ENCODE measurements at places on chromosomes 5 and 9.

DNA sequence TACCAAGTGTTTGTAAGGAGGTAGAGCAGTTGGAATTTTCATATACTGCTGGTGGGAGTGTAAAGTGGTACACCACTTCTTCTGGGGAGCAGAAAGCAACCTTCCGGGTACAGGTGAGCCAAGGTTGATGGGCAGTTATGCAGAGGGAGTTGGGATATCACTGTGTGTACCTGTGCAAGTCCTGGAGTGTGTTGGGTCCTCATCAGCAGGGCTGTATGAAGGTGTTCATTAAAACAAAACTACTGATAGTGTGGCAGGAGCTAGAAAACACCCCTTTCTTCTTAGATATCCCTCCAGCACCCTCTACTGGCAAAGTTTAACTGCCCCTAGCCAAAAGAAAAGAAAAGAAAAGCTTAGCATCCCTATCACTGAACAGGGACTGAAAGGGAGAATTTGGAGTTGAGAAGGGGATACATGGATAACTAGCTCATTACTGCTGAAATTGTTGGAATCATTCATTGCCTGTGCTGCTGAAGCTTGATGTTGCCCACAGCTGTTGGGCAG lies 10.7 kb downstream of the MARCHF6 start:
- DNase-seq: no peak

DNA sequence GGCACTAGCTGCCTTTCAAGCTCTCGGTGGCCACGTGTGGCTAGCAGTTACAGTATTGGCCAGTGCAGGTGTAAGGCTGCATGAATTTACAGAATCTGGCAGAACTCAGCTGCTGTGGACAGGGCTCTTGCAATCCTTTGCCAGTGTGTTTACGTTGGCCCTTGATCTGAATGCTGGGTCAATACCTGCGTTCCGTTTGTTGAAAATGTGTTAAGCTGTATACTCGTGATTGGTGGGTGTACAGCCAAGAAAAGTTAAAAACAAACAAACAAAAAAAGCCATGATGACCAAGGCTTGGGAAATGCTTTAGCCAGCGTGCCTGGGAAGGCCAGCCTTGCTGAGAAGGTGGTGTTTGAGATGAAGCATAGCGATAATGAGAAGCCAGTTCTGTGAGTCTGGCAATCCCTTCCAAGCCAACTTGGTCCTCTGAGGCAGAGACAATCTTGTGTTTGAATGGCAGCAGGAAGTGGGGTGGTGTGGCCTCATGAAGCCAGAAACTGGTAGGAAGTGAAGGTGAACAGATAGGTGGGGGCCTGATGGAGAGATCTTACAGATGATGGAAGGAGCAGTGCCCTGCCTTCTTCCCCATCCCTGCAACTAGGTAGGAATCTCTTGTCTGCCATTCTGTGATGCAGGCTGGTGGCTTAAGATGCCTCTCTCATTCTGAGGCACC lies 820 bp upstream of the CFAP90 start:
- no peak for DNase-seq

GRCh38 chr5:84292788-84293653 lies 91.7 kb downstream of the EDIL3 start:
- DNase-seq: no peak

DNA sequence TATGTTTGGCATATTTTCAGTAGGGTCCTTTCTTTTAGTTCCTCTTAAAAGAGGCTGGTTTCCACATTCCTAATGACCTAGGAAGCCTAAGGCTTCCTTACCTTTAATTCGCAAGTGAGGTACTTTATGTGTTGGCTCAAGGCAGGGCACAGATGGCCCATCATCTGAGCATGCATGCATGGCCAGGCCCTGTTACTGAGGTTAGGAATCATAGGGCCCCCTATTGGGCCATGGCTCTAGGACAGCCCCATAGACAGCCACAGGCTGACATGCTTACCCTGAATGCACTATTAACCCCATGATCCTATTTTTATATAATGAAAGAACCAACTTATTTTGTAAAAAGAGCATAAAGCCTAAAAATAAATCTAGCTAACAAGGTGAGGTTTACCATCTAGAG lies 271.4 kb downstream of the ELAVL2 start:
- no peak for DNase-seq

DNA sequence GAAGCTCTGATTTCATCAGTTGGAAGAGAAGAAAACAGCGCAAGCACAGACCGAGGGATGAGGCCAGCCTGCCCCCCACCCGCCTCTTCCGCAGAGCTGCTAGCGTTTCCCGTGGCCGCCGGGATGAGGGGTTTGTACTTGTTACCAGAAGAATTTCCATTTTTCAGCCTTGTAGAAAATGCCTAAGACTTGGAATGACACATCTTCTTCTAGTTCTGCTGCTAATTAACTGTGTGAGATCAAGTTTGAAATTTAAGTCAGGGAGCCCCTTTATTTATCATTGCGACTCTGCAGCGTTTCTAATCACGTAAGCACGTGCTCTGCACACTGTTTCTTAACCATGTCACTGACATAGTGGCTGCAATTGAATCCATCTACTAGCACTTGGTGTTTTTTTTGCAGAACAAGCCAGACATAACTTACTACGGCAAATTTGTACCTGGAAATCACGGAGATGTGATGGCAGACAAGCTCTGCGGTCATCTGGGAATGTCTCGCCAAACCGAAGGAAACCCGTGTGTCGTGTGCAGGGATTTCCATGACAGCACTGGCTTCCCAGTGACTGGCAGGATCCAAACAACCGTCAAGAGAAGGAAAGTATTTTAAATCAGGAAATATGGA lies 41.8 kb upstream of the ROR2 start:
- peak; percentile 24 for DNase-seq

- DNase-seq: peak; percentile 11
Observed at GRCh38 chr9:37464426-37465248, 613 bp downstream of the ZBTB5 start.

GRCh38 chr5:139068060-139068459 lies 130.1 kb downstream of the SIL1 start:
- no peak for DNase-seq

DNA sequence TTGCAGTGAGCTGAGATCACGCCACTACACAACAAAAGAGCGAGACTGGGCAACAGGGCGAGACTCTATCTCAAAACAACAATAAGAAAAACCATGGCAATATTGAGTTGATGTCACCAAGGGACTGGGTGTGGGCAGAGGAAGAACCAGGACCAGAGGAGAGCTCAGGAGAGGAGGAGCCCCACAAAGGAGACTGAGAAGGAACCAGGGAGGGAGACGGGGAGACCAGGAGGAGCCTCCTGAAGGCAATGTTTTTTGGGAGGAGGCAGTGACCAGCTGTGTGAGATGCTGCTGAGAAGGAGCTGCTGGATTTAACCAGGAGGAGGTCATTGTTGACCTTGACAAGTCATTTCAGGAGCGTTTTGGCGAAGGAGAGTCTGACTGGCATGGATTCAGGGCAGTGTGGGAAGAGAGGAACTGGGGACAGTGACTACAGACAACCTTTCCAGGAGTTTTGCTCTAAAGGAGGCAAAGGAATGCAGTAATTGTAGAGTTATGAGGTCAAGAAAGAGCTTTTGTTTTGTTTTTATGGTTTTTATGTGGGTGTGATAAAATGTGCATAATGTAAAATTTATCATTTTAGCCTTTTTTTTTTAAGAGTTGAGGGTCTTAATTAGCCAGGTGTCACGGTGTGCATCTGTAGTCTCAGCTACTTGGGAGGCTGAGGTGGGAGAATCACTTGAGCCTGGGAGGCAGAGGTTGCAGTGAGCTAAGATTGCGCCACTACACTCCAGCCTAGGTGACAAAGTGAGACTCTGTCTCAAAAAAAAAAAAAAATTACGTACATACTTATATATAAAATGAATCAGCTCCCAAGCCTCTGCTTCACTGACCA lies 17.9 kb downstream of the TRUB2 start:
- no peak for DNase-seq

- no peak for DNase-seq
Observed at GRCh38 chr5:65102371-65102975, 333.7 kb downstream of the CWC27 start.

GRCh38 chr5:169063316-169063953 lies 237.5 kb downstream of the SLIT3 start:
- no peak for DNase-seq

DNA sequence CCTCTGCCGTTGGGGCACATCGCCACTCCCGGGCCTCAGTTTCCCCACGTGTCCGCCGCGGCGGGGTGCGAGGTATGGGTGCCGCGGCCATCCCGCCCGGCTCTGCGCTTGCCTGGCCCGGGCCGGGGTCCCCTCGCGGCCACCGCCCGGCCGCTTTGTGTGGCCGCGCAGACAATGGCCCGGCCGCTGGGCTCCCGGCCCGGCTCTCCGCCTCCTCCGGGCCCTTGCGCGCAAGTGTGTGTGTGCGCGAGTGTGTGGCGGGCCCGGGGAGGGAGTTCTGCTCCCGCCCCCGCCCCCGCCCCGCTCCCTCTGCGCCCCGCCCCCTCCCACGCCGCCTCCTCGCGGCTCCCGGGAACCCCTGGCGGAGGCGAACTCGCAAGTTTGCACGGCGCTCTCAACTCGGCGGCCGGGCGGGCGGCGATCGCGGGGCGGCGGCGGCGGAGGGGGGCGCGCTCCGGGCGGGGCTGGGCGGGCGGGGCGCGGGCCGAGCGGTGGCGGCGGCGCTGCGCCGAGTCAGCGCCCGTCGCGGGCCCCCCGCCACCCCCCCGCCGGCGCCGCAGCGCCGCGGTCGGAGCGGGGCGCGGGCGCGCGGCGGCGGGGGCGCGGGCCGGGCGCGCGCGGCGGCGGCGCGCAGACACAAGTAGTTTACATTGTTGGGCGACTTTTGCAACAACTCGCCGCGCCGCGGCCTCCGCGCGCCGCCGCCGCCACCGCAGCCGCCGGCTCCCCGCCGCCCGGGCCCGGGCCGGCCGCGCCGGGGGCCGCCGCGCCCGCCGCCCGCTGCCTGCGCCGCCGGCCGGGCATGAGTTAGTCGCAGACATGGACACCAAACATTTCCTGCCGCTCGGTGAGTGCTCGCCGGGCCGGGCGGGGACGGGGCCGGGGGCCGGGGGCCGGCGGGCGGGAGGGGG lies at the start of gene RXRA:
Gene RXRA, plus strand, starts transcription at position 643 of the 911 bp plus-strand sequence. Its CDS starts 177 bp downstream, at position 820.
- no peak for DNase-seq

GRCh38 chr9:79883073-79883645 lies 311.4 kb downstream of the TLE4 start:
- no peak for DNase-seq

DNA sequence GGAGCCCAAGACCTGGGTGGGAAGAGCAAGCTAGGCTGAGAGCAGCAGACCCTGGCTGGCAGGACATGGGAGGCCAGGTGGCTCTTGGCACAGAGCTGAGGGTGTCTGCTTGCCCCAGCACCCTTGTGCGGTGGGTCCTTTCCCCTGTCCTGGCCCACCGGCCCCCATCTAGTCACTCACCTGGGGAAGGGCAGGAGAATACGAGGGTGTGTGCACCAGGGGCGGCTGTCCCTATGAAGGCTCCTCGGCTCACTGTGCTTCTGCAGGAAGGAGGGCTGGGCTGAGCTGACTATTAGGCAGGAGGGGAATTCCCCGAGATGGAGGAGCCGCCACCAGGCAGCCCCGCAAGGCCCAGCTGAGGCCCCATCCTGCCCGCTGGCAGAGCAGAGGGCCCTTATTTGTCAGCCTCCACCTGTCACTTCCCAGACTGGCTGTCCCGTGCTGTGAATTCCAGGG lies 6.1 kb upstream of the TNIP1 start:
- no peak for DNase-seq

GRCh38 chr5:15951550-15951949 lies 228.0 kb downstream of the MARCHF11 start:
- no peak for DNase-seq

DNA sequence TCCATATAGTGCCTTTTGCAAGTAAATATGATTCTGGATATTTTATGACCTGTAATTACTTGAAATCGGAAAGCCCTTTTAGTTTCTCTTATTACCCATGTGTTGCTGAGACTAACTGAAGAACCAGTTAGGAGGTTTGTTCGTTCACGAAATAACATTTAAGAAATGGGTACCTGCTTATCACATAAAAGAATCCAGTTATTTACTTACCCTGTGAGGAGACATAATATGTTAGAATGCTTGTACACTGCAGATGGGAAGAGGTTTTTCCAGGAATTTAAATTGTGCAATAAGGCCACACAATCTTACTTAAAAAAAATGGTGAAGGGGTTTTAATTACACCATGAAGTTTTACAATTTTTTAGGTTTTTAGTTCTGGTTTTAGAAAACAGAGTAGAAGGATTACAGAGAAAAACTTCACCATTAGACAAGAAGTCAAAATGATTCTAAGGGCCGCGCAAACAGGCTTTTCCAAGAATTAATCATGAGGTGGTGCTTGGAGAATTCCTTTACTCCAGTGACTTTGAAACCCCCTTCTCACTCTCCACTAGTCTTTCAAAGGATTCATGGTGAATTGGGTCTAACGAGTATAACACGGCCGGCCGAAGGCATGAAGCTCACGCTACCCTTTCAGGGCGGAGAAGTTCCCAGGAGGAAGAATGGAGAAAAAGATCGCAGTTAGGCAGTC lies 1.1 kb upstream of the PTGER4 start:
- no peak for DNase-seq

- no peak for DNase-seq
Observed at GRCh38 chr5:78661691-78662090, 13.1 kb upstream of the LHFPL2 start.

DNA sequence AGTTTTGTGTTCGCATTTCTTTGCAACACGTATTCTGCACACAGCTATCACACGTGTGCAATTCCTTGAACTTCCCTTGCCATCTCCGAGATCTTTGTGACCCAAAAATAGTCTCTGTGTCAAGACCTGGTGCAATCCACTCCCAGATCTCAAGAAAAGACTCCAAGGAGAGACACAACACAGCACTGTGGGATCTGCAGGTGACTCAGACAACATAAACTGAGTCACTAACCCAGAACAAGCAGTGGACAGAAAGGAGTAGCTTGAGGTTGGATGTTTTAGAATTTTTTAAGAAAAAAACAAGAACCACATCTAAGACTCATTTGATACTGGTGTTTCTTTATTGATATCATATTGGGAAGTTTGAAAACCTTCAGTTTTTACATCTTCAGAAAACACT lies 396.9 kb downstream of the AGTPBP1 start:
- no peak for DNase-seq
